ENCODE measurements at places on chromosomes 11 and 22.
A peak's percentile ranks its signal among the peaks of the same experiment; 100 is the strongest.

- no peak for DNase-seq
Measured at GRCh38 chr11:108206969-108207682, 15.3 kb downstream of the NPAT start.

- DNase-seq = no peak
Measured at GRCh38 chr11:116984589-116984988, 113.6 kb downstream of the SIK3 start.

GRCh38 chr11:41483956-41484355, 24.5 kb upstream of the LRRC4C start:
- DNase-seq = no peak

DNA sequence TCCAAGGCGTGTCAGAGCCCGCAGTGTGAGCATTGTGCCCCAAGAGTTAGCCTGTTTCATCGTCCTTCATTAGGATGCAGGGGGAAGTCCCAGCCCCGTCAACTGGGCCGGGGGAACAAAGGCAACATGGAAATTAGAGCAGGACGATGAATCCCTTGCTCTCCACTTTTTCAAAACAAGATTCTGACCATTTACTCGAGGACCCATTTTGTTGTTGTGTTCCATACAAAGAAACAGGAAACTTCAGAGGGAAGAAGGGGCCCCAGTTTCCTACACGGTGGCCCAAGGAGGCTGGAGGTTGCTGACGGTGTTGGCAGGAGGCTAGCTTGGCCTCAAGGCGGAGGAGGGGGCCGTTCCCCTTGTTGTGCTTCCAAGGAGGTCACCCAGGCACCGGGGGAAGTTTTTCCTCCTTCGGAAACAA, 44.0 kb upstream of the SLC1A2 start:
- no peak for DNase-seq

- DNase-seq = no peak
Measured at GRCh38 chr11:68064926-68065325, 26.1 kb downstream of the TCIRG1 start.

- no peak for DNase-seq
Measured at GRCh38 chr11:93236741-93237675, 39.2 kb upstream of the SLC36A4 start.

DNA sequence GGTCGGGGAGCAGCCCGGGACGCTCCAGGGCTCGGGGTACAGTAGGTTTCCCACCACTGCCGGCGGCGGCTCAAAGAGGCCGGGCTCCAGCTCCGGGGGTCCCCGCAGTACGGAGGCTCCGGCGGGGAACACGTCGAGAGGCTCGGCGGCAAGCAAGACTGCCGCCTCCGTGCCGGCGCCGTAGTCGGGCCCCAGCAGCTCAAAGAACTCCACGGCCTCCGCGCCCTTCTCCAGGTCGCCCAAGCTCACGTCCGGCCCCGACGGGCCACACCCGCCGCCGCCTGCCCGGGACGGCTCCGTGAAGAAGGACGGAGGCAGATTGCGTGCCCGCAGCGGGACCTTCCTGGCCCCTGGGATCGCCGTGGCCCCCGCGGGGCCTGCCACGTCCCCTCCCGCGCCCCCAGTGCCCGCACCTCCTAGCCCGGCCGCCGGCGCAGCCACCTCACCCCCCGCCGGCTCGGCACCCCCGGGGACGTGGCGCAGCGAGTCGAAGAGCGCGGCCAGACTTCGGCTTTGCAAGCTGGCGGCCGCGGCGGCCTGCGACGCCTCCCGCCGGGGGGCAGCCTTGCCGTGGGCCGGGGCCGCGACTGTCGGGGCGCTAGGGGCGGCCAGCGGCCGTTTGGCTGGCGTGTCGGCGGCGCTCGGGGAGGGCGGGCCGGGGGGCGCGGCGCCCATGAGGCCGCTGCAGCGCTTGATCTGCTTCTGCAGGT, 775 bp downstream of the FAM181B start:
- DNase-seq = no peak

DNA sequence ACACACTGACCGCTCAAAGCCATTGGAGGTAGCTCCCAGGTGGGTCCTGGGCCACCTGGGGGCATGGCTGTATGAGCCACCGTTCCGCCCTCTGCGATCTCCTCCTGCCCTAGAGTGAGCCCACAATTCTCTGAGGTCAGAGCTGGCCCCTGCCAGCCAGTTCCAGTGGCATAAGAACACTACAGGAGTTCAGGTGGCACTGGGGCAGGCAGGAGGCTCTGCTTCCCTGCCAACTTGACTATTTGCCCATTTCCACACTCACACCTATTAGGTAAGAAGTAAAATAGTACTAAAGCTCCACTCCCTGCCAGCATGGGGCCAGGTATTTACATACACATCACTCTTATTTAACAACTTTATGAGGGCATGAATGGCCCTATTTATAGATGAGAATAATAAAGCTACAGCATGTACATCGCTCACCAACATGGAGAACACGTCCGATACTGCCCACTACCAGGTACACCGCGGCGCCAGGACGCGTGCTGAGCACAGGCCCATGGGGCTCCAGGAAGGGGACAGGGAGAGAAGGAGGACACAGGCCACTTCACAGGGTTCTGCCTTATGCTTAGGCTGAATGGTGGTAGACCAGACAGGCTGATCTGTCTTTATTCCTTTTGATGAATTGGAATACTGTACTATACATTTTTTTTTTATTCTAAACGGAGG, 26.2 kb downstream of the PISD start:
- no peak for DNase-seq

- DNase-seq = no peak
Measured at GRCh38 chr11:6667733-6668374, 12.2 kb upstream of the DCHS1 start.

- DNase-seq = no peak
Measured at GRCh38 chr22:48705917-48706605, 1121.6 kb downstream of the BRD1 start.

- no peak for DNase-seq
Measured at GRCh38 chr11:10418259-10418949, 36.7 kb upstream of the AMPD3 start.

GRCh38 chr11:61328351-61328750, 4.6 kb downstream of the DDB1 start:
- DNase-seq = no peak

- DNase-seq = no peak
Measured at GRCh38 chr11:124394408-124394807, 4.4 kb downstream of the OR8B3 start.

- DNase-seq = no peak
Measured at GRCh38 chr11:27416568-27417176, 53.7 kb upstream of the CCDC34 start.

DNA sequence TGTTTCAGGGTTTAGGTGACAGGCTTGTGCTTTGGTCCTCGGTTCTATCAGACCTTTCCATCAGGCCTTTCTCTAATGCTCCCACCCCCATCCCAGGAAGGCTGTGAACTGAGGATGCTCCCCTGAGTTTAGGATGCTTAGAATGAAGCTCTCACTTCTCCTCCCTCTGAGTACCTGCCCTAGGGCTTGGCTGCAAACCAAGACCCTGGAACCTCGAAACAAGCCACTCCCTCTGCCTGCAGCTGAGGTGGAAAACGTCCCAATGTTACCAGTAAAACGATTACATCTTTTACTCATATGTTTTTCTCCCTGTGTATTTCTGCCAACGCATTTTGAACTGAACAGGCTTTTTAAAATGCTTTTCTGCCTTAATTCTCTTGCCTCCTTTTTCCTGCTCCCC, 54.5 kb upstream of the BMAL1 start:
- no peak for DNase-seq

DNA sequence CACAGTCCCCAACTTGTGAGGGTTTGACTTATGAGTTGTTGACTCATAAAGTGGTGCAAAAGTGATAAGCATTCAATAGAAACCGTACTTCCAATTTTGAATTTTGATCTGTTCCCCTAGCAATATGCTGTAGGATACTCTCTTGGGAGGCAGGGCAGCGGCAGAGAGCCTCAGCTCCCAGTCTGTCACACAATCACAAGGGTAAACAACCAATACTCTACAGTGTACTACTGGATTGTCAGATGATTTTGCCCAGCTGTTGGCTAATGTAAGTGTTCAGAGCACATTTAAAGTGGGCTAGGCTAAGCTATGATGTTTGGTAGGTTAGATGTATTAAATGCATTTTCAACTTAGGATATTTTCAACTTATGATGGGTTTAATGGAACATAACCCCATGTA, 13.7 kb upstream of the NXPE2 start:
- DNase-seq = no peak

- DNase-seq = peak; percentile 41
Measured at GRCh38 chr11:124644426-124645280, 22.0 kb downstream of the TBRG1 start.

- no peak for DNase-seq
Measured at GRCh38 chr22:36368359-36368983, 19.3 kb downstream of the MYH9 start.

DNA sequence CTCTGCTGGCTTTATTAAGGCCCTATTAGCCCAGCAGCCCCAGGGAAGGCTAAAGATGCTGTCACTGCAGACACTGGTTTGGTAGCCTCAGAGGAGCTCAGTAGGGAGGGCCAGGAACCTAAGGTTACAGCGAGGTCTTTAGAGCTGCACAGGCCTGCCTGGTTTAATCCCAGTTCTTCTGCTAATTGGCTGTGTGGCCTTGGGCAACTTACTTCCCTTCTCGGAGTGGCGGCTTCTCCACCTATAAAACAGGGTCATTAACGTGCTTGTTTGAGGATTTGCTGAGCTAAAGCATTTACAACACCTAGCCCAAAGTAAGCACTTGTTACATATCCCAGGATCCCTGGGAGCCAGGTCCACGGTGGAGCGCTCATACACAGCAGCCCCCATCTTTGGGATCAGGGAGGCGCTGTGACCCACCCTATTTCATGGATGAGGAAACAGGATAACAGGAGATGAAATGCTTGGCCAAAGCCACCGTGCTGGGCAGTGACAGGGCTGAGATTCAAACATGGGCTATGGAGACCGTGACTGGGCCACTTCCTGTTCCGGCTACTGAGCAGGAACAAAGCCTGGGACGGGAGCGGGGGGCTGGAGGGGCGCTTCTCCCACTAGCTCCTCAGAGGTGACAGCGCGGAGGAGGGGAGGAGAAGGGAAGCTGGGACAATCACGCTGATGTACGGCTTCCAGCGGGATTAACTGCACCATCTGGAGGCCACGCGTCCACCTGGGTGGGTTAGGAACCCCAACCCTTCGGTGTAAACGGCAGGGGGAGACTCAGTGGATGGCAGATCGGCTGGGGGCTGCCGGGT, 61.5 kb downstream of the IGLL1 start:
- DNase-seq = no peak

DNA sequence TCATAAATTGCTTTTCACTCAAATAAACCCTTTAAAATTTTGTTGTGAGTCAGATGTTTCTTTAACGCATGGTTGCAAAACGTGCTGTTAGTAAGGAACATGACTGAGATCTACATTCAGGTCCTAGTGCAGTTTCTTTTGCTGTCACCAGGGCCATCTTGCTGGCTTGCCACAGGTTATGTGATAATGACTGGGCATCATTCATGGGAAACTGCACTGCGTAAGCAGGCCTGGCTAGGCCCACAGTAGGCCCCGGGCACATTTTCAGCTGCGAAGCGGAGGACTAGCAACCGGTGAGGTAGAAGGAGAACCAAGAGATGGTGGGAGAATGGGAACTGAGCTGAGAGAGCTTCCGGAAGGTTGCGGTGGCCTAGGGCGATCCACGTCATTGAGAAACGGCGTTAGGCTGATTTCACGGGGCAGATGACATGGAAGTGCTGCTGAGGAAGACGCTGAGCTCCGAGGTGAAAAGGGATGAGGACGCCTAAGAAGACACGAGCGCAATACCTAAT, 3.2 kb upstream of the KLHDC7B start:
- no peak for DNase-seq

- DNase-seq = no peak
Measured at GRCh38 chr11:36512016-36512415, 1.9 kb upstream of the TRAF6 start.

DNA sequence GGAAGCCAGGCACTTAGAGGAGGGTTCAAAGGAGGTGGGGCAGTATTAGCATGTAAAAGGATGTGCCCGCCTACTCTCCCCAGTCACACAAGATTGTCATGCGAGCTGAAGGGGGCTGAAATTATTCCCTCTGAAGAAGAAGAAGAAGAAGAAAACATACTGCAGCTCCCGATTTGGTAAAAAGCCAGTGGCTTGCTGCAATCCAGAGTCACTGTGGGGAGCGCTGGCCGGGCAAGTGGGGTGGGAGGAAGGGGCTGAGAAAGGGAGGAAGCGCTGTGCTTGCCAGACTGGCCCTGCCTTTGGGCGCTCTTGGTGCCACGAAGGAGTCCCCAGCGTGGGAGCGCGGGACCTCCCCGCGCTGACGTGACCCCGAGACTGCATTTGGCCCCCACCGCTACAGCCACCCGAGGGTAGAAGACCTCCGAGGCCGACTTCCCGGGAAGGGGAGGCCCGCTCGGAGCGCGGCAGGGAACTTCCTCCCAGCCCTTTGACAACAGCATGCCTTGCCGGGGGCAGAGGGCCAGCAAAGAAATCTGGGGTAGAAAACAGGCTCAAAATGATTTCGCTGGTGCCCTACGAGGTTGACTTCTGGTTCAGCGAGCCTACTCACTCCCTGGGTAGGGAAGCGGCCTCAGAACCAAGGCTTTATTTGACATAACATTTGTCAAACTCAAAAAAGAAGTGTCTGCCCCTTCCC, 906.3 kb downstream of the DLG2 start:
- no peak for DNase-seq

- peak; percentile 21 for DNase-seq
Measured at GRCh38 chr22:41799486-41800347, 762 bp upstream of the CCDC134 start.

GRCh38 chr22:33952776-33953175, 32.5 kb upstream of the LARGE1 start:
- DNase-seq = no peak

- no peak for DNase-seq
Measured at GRCh38 chr11:121563003-121563402, 110.2 kb upstream of the SORL1-AS1 start.

- no peak for DNase-seq
Measured at GRCh38 chr11:125373426-125374391, 122.4 kb downstream of the FEZ1 start.

Data from lower leg skin (tissue), 4 donors.